Fibroblast of skin of right biceps (primary cell): ENCODE measurements at places on chromosomes 1 and 21.

GRCh38 chr1:247576514-247576913, 11.6 kb upstream of the OR2G2 start:
- no peak for DNase-seq

DNA sequence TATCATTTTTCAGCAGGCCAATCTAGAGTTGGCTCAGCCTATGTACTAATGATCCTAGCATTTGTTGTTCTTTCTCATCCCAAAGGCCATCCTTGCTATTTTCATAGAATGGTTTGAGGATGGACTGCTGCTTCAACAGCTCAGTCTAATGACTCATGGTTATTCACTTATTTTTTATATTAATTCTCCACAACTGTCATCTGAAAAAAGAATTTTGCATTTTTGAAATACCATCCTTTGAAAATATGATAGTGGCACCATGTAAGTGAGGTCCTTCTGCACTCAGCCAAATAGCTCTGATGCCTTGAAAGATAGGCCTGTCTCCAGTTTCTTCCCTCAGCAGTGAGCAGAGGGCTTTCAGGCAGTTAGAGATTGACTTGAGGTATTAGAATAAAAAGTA, 377.5 kb downstream of the LMO4 start:
- DNase-seq = peak; percentile 90

- peak; percentile 16 for DNase-seq
These were observed 118.4 kb downstream of the KCNN3 start for GRCh38 chr1:154751690-154752089.

- no peak for DNase-seq
These were observed 6.4 kb downstream of the GABRD start for GRCh38 chr1:2025491-2025981.

DNA sequence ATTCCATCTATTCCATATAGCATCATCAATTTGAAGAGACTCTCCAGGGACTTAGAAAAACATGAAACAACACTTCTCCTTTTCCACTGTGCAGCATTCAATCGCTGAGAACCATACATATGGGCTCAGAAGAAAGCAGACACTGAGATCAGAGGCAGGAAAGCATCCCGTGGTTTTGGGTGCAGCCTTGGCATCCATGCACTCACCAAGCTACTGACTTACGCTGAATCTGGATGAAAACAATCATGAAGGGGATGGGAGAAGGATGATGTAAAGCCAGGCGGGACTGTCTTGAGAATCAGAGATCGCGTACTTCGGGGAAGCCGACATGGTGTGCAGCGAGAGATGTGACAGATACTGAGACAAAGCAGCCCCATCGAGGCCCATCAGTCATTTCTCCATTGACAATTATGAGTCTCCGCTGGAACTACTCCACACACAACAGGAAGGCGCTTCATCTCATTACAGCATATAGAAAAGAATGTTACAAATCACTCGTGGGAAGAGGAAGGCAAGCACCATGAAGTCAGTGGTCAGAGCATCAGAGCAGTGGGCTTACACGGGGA, 2.3 kb upstream of the TIAM1 start:
- DNase-seq = peak; percentile 40

DNA sequence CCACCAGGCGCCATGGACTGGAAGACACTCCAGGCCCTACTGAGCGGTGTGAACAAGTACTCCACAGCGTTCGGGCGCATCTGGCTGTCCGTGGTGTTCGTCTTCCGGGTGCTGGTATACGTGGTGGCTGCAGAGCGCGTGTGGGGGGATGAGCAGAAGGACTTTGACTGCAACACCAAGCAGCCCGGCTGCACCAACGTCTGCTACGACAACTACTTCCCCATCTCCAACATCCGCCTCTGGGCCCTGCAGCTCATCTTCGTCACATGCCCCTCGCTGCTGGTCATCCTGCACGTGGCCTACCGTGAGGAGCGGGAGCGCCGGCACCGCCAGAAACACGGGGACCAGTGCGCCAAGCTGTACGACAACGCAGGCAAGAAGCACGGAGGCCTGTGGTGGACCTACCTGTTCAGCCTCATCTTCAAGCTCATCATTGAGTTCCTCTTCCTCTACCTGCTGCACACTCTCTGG, 3.8 kb downstream of the GJB3 start:
- DNase-seq = no peak

GRCh38 chr1:196143602-196144342, 464.5 kb downstream of the KCNT2 start:
- no peak for DNase-seq
